ENCODE measurements at places on chromosomes 7 and 10.

DNA sequence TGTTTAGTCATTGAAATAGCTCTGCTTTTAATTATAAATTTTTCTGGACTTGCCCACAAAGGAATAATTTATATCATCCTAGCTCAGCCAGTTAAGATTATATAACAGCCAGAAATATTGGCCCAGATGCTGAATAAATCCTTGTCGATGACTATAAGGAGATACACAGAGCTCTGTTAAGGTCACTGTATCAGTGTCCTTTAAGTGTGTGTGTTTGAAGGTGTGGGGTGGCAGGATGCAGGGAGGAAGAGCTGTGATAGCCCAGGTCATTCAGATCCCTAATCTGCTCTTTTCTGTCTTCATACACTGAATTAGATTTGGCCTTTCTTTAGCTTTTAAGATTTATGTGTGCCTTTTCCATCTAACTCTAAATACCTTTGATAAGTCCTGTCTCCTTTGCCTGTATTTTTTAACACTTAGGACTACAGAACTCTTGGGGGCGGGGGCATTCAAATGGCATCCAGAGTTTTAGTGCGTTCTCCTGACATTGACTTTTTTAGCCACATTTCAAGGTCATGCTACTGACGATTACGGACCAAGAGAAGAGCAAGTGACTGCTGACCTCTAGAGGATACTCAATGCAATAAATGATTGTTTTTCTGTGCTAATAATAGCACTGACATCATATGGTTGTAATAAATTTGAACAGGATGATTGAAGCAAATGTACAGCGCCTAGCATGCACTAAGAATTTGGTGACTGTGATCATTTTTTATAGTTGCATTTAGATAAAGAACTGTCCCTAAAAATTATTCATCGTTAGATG, 172.3 kb downstream of the CACNB2 start:
- DNase-seq, result peak; percentile 6

GRCh38 chr7:116672596-116673456, 830 bp downstream of the MET start:
- no peak for DNase-seq

DNA sequence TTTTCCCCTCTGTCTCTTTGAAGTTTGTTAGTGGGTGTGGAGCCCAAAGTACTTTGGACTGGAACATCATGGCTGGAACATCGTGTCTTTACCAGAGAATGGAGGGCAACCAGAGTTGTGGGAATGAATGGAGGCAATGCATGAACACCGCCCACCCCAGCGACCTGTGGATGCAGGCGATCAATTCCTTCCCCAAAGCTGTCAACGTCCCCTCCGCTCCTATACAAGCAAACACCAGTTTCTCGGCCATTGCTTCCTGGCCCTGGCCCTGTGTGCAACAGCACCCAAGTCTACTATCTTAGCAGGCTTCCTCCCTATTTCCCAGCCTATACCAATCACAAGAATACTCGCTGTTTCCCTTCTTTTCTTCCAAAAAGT, 62.6 kb downstream of the CARD11 start:
- no peak for DNase-seq

DNA sequence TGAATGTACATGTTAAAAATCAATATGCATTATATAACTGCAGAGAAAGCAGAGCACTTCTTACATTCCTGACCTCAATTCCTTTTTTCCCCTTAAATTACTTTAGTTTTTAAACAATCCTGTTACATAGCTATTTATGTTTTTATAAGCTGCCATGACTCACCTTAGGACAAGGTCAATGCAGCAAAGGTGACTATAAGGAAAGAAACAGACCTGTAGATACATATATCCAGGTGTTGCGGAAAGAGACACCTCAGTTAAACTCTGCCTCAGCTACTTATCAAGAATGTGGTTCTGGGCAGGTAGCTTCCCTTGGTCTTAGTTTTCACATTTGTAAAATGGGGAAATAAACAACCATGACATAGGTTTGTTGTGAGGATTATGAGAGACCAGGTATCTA, 105.5 kb downstream of the DPY19L1 start:
- no peak for DNase-seq

DNA sequence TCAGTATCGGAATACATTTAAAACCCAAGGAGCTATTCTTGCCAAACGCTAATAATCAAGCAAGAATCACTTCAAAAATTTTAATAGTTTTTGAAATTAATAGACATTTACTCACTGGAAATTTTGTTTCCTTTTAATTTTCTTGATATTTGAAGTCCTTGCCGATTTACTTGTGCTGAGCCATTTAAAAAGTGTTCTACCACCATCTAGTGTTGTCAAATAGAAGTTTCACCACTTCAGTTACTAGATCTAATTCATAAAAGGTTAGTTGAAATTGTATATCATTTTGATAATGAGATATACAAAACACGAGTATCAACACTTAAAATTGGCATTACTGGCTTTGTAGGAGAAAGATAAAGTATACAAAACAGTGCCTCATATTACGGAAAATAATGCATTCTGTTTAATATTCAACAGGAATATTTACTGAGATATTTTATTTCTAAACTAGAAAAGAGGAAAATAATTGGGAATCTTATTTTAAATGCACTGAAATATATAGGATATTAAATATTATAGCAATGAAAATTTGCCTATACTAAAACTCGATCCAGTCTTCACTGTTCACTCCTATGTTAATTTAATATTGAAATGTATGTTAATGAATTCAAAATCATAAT, 664.8 kb upstream of the SEMA3D start:
- DNase-seq, result no peak

GRCh38 chr7:74290553-74290950, 1.3 kb downstream of the CLIP2 start:
- no peak for DNase-seq

DNA sequence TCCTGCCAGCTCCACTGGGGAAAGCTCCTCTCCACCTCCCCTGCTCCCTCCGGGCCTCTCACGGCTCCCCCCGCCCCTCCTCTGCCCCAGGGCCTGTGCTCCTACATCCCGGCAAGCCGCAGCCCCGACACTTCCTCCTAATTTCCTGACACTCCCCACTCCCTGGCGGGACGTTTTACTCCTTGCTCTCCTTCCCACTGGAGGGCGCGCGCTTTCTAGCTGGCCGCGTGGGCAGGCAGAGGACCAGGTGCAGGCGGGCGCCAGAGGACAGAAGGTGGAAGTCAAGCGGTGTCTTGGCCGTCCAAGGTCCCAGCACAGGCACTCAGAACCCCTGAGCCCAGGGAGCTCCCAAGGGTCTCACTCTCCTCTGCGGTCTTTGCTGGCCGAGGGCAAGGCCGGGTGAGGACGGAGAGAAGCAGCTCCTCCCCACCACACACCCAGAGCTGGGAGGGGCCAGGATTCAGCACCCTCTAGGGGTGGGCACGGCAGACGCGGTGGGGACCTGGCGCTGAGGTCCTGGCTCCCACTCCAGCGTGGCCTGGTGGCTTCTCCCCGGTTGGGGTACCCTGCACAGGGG, 19.1 kb downstream of the ADAM8 start:
- DNase-seq, result no peak

DNA sequence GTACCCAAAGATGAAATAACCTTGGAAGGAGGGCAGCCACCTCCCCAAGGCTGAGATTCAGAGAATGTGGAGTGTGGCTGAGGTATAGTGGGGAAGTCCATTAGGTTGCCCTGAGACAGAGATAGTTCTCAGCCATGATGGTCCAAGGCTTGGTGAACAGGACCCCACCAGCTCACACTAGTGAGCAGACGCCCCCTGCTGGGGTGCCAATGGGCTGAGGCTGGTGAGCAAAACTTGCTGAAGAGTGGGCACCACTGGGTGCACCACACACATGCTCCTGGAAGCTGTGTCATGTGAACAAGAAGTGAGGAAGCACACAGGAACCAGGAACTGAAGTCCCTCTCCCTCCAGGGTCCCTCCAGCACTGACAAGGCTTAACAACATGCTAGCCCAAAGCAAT, 8.9 kb downstream of the FBXL13 start:
- peak; percentile 15 for DNase-seq

DNA sequence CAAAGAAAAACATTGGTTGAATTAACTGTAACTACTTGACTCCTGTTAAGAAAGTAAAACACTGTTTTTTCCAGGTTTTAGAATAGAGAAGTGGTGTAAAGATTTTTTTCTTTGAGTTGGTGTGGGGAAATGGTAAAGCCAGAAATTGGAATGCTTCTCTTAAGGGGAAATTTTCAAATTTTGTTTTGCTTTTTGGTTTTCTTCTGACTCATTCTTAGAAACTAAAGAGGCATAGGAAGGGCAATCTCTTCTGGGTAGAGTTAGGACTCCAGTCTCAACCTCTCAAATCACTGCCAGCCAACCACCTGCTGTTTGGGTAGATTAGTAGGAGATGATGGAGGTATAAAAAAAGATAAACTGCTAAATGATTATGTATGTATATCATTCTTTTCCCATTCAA, 47.7 kb upstream of the STRIP2 start:
- no peak for DNase-seq

GRCh38 chr7:80548840-80549530, 37.1 kb upstream of the GNAT3 start:
- no peak for DNase-seq

GRCh38 chr7:157483515-157483914, 146.7 kb downstream of the DNAJB6 start:
- DNase-seq, result no peak

DNA sequence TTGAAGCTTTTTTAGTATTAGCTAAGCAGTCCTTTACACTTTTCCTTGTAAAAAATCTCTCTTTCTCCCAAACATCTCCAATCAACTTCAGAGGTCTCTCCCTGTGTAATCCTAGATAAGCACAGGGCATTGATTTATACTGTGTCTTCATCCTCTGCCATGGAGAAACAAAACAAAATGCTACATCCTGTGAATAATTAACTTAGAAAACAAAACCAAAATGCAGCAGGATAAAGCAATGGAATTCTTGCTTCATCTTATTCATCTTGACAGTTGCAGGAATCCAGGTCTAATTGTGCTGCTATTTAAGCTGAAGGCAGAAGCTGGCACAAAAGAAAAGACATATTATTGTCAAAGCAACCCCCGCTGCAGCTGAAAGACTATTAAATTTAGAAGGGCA, 641.5 kb upstream of the SORCS1 start:
- no peak for DNase-seq

- DNase-seq, result no peak
Observed at GRCh38 chr10:122362031-122362592, 12.4 kb upstream of the PLEKHA1 start.

GRCh38 chr10:103044942-103045489, 126.9 kb downstream of the CNNM2 start:
- DNase-seq, result peak; percentile 84

GRCh38 chr10:92290076-92290836, 622 bp downstream of the CPEB3 start:
- peak; percentile 18 for DNase-seq

GRCh38 chr10:119007211-119007574, 22.3 kb upstream of the NANOS1 start:
- no peak for DNase-seq

DNA sequence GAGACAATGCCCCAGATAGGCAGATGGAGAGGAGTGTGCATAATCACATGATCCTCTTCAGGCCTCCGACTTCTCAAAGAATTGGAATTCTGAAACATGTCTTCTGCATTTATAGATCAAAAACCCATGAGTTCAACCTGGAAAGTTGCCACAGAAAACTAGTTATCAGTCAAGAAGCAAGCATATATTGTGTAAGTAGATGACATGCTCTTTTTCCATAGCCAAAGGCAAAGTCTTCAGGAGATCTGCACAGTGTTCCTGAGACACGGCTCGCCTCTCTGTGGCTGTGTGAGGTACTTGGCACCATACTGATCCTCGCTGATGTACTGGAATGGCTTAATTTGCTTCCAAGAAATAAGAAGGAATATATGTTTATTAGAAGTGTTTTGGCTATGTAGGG, 213.5 kb upstream of the MKI67 start:
- no peak for DNase-seq

GRCh38 chr7:39321245-39321644, 245.0 kb upstream of the YAE1 start:
- no peak for DNase-seq

- no peak for DNase-seq
Observed at GRCh38 chr7:15525652-15526263, 36.1 kb downstream of the AGMO start.

DNA sequence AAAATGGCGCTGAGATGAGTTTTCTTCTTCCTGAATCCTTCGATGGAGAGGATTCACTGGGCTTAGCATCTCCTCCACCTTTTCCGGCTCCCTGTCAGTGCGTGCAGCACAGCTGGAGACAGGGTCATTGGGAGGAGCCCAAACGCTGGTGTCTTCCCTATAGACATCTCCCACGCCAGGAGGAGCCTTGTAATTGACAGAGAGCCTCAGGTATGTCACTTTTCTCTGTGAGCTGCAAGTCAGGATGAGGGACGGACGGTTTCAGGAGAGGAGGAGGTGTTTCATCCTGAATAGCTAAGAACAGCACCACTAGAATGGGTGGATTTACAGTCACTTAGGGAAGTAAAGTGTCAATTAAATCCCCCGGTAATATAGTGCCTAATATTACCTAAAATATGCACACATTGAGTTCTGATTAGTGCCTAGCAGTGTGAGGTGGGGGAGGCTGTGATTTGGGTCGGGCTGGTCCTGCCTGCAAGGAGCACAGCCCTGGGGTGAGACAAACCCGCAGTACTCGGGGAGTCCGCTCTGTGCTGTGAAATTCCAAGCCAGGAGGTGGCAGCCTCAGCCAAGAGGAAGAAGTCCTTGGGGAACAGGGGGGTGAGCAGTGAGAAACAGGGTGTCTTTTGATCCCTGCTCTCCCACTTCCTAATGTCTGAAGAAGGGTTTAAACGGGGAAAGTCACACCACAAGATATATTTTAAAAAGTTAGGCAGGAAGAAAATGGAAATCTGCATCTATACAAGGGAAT, 28.2 kb downstream of the IL15RA start:
- DNase-seq, result peak; percentile 57

GRCh38 chr10:85613391-85613790, 753.2 kb downstream of the GRID1 start:
- DNase-seq, result no peak

DNA sequence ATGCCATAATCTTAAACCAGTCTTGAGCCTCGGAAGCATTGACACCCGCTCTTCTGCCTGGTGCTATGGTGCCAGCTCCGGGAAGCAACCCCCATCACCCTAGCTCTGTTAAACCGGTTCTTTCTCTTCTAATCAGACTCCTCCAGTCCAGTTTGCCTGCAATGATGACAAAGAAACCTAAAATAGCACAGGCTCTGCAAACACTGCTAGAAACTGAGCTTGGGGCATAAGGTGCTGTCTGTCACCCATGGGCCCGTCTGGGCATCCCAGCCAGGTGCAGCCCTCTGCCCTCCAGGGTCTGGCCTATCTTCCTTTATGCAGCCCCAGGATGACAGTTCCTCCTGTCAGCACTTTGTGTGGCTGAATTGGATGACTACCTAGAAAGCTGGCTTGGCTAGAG, 14.2 kb upstream of the CAMK2G start:
- DNase-seq, result no peak
